ENCODE measurements at places on chromosomes 3 and 15.
A peak's percentile ranks its signal among the peaks of the same experiment; 100 is the strongest.

DNA sequence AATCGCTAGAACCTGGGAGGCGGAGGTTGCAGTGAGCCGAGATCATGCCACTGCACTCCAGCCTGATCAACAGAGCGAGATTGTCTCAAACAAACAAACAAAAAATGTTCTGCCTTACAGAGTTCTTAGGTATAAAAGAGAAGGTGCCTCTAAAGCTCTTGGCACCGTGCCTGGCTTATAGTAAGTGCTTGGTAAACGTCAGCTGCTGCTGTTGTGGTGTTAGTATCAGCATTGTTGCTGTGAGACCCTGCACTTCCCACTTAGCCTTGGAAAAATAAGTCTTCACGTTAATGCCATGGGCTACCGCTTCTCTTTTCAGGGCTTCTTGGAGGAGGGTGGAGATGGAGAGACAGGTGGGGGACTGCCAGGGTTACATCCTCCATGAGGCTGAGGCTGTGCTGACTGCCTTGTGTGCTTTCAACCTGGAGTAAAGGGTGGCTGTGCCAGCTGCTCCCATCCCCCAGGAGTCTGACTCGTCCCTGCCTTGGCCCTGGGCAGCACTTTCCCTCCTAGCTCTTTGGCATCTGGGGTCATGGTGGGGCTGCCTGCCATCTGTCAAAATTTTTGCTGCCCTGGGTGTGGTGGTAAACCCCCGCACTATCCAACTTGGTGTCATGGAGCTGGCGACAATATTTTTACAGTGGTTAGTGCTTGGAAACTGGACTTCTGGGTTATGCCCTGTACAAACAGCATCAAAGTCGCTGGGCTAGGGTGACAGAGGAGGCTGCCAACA, 17.8 kb downstream of the FLNB start:
- DNase-seq = peak; percentile 94

GRCh38 chr3:168889666-168890065, 773.8 kb downstream of the MECOM start:
- DNase-seq = peak; percentile 75

DNA sequence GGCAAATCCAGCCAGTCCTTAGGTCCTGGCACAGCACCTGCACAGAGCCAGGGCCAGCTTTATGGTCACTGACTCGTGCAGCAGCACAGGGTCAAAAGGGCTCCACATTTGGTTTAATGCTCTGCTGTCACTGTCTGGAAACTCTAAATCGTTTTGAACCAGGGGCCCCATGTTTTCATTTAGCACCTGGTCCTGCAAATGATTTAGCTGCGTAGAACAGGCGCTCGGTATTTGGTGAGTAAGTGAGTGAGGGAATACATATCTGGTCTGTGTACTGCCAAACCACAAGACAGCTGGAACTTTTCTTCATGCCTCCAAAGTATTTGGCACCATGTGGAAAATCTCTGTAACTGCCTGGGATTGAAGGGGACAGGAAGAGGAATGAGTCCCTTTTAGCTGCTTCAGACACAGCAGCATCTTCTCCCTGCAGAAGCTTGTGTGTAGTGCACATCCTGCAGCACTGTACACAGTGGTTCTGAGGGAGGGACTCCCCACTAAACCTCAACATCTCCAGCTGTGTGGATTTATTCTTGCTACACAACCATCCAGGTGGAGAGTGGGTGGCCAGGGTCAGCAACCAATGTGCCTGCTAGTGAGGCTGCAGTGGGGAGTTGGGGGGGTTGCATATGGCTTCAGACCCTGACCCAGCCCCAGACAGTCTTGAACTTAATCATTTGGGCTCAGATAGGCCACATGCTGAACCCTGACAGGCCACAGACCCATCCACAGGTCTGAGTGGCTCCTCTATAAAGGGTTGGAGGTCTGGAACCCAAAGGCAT, 1.1 kb downstream of the SH2D7 start:
- no peak for DNase-seq

- no peak for DNase-seq
Measured at GRCh38 chr15:65863106-65863505, 6.2 kb upstream of the RAB11A start.

DNA sequence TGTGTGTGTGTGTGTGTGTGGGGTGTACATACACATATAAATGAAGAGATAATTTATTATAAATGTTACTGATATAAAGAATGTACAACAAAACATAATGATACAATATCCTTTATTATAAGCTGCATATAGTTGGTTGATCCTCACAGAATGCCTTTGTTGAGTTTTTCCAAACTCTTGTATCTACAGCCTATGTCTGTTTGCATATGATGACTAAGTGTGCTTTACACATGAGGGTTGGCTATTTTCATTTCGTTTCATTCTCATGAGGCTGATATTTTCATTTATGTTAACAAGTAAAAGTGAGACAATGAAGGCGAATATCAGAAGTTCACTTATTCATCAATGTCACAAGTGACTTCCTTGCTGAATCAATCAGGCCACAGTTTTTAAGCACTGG, 45.1 kb downstream of the TM2D3 start:
- no peak for DNase-seq

DNA sequence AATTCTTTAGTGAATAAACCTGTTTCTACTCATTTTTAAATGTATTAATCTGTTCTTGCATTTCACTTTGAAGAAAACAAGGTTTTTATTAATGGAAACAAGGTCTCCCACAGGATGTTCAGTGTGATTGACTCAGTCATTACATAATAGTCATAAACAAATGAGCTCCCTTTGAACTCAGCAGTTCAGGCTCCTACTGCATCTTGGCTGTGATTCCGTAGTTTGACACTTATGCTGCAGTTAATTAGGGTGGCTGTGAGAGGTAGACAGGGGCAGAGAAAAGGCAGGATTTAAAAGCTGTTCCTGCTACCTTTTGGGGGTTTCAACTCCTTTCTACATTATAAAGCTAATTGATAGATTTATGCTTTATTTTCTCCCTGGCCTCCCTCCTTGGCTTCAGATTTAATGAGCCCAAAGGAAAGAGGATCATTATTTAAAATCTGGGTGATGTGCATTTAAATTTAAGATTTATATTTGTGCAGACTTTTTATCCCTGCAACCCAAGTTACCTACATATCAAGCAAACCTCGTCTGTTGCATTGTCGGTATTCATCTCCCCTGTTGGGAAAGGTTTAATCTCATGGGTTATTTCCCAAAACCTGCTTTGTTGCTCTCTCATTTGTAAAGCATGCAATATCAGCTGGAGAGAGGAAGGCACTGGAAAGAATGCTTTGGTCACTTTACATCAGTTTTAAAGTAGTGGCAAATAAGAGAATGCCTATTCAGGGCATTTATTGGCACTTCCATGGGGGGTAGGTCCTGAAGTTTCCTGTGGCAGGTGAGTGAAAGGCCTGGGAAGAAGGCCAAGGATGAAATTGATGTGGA, 345.0 kb upstream of the NR2E3 start:
- DNase-seq = no peak

DNA sequence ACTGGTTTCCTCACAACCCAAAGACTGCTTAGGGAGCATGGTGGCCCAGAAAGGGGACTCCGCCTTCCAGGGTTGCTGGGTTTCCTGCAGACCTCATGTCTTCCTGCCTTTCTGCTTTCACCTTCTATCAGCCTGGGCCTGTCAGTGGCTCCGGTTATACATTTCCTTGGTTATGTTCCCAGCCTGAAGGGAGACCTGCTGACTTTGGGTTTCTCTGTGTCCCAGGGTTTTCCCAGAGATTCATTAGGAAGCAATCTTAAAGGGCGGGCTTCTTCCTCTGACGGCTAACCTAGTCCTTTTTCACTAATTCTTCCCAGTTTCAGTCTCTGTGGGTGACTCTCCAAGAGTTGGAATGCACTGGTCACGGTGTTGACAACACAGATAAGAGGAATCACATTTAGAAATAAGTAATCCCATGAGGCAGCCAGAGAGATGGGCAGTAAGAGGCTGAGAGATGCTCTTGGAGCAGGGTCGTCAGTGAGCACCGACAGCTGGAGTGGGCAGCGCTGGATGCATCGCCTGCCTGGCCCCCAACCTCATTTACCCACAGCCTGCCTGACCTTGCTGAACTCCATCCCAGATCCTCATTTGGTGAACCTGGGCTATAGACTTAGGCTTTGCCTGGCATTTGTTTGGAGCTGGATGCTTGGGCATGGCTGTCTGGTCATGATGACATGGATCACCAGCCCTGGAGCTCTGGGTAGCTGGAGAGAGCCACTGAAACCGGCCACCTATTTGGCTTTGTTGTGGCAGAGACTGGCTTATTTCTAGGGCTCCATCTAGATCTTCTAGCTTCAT, 10.0 kb upstream of the EHD4 start:
- DNase-seq = no peak

- no peak for DNase-seq
Measured at GRCh38 chr3:39127908-39128304, 20.4 kb downstream of the TTC21A start.

DNA sequence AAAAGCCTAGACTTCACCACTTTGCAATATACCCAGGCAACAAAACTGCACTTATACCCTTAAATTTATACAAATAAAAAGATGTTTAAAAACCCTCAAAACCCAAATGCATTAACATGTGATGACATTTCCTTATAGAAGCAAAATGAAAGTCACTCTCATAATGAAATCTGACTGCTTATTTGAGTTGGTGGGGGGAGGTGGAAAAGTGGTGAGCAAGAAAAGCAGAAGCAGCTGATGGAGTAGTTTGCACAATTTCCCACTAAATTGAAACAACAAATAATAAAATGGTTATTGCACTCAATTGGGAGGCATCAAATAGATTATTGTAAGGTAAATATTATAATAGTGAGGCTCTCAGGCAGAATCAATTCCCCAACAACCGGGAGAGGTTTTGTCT, 54.0 kb upstream of the GADL1 start:
- no peak for DNase-seq

DNA sequence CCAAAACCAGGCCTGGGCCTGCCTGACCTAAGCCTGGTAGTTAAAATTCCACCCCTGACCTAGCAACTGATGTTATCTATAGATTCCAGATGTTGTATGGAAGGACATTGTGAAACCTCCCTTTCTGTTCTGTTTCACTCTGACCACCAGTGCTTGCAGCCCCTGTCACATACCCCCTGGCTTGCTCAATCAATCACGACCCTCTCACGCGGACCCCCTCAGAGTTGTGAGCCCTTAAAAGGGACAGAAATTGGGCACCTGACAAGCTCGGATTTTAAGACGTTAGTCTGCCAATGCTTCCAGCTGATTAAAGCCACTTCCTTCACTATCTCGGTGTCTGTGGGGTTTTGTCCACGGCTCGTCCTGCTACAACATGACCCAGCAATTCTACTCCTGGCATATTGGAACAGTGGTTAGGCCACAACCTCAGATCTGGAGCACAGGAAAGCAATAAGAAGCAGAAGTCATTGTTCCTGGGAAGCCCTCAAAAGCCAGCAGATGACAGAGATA, 36.7 kb upstream of the LHFPL4 start:
- DNase-seq = no peak

DNA sequence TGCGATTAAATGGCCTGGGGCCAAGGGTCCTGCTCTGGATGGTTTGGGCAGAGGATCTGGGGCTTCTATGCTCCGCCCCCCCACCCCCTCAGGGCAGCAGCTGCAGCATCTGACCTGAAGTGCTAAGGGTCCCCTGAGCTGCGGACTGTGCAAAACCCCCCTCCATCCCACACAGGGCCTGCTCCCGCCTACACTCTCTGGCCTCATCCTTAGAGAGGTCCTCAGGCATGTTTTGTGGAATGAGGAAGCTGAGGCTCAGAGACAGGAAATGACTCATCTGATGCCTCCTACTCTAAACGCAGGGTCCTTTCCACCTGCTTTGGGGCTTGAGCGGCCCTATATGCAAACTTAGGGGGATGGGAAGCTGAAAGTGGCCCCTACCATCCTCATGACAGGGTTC, 59.5 kb upstream of the CTSH start:
- no peak for DNase-seq

GRCh38 chr3:23659840-23660430, 145.8 kb upstream of the UBE2E1 start:
- DNase-seq = no peak

DNA sequence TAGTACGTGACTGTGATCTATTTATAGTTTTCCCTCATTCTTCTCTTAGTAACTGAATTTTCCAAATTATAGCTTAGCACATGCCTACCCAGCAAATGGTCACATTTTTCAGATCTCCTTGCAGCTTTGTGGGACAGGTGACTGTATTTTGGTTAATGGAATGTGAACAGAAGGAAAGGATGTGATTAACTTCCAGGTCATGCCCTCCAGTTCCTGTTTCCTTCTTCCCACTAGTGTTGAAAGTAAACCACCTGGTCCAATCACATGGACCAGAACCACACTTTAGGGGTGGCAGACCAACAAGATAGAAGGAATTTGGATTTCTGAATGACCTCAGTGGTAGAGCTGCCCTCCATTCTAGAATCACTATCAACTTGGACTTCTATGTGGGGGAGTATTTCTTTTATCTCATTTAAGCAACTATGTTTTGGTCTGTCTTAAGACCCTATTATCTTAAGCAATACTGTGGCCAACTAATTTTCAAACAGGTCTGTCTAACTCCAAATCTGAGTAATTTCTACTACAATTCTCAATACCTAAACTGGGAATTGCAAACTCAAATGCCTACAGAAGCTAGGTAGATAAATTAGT, 76.0 kb upstream of the TSC22D2 start:
- DNase-seq = no peak

DNA sequence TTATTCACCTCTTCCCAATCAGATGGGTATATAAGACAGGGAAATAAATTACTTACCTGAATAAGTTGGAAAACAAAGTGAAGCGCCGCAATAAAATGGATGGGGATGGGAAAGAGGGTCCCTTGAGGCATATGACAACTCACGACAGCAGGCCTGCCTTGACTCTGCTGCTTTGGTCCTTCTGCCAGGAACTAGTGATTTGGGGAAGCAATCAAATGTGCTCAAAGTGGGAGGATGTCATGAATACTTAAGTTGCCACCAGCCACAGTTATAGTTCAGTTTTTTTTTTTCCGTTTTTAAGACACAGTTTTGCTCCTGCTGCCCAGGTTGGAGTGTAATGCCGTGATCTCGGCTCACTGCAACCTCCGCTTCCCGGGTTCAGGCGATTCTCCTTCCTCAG, 4.6 kb downstream of the PARL start:
- DNase-seq = no peak

DNA sequence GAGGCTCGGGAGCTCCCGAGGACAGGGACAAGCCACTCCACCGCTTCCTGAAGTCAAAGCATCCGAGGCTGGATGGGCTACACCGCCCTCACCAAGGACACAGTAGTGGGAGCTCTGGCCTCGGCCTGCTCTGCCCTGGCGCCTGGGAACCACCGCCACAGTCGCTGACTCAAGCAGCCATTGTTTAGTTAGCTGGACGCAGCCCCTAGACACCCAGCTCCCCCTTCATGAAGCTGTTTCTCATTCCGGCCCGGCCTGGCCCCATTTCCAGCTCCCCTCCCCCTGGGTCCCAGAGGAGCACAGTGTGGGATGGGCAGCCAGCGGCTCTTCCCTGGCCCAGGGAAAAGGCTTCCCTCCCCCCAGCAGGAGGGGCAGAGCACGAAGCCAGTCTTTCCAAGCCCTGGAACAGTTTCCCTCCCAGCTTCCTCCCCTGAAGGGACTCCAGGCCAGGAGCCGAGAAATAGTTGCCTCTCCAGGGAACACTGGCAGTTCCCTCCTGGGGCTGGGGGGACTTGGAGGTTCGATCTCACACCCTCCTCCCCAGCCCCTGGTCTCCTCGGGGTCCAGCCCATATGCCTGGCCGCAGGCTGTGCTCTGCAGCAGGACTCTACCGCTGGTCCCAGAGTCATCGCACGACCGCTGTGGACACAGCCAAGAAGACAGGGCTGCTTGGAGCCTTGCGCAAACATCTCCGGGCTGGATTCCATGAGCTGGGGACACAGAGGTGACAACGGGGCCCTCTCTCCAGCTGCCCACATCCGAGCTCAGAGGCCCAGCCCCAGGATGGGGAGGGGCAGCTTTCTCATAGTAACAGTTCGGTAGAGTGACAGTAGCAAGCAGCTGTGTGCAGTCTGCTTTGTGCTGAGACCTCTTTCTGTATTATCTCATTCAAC, 10.0 kb downstream of the PLXND1 start:
- no peak for DNase-seq
